Activated T-cell treated with anti-CD3 and anti-CD28 coated beads, Interleukin-2, amount 50 U/mL, for 4 hours (primary cell): ENCODE measurements at places on chromosomes 6 and 20.

DNA sequence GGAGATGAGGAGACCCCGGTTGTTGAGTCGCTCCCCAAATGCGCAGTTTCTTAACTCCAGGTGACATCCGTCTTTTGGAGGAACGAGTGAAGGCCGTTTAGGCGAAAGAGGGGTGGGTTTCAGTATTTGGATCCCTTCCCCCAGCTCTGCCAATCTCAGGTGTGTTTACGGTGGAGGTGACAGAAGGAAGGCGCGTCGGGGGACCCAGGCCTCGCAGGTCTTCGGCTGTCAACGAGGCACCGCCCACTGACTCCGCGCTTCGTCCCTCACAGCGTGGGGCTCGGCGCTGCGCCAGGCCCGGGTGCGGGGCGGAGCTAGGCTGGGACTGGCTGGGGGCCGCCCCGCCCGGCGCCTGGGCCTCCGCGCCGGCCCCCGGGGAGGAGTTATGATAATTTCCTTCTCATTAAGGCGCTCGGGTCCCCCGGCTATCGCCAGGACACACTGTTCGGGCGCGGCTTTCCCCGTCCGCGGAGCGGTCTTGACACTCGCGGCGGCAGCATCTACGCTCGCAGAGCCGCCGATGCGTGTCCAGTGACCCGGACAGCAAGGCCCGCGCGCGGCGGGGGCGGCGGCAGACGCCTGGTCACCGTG is at the start of gene TFAP2C:
TFAP2C (plus strand) TSS at position 434 of the 591 bp plus-strand sequence. CDS start 239 bp downstream, outside the sequence.
- no peak for DNase-seq

DNA sequence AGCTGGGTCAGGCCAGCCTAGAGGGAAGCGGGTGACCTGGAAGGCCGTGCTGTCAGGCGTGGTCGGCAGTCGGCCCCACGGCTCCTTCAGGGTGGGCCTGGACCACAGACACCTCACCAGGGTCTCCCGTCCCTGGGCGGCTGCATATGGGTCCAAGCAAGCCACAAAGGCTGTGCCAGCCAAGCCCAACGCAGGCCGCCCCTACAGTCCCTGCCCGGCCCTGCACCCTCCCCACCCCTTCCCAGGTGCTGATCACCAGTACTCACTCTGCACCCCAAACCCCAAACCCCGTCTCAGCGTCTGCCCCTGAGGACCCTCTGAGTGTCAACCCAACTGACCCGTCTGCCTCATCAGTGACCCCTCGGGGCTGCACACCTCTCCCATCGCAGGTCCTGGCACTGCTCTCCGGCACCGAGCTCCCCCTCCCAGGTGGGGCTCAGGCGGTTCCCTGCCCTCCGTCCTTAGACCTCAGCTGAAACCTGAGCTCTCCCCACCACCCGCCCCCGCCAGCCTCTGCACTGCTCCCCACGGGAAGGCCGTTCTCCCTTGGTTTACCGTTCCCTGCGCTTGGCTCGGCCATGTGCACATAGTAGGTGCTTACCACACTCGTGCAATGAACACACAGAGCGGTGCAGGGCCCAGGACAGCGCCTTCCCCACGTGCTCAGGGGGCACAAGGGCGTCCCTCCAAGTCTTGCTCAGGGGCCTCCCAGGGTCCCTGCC is 1.5 kb upstream of the PPDPF start:
- DNase-seq: no peak

- no peak for DNase-seq
Measured at GRCh38 chr6:137246791-137247202, 27.6 kb upstream of the IFNGR1 start.

DNA sequence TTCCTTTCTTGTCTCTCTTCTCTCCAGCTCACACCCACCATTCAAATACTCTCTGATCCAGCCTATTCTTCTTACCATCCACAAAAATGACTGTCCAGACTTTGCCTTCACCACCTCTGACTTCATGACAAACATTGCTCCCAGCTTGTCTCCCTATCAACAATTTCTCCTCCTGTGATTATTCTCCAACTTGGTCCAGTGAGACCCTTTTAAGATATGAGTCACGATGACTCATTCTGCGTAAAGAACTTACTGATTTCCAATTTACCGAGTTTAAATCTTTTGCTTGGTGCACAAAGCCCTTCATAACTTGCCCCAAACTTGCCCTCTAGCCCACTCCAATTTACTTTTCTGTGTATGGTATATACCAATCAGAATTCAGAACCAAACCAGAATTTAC is 833.2 kb downstream of the MAFB start:
- no peak for DNase-seq

DNA sequence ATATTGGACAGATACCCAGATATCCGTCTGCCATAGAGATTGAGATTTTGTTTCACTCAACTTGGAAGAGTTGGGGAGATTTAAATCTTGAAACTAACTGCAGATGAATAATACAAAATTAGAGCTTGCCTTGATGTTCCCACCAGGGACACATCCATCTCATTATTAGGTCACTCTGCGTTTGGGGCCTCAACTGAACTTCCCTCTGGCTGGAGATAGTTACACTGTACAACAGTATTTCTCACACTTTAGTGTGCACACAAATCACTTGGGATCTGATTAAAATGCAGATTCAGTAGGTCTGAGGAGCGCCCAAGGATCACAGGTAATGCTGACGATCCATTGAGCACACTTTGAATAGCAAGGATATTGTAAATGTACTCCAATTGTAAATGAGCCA is 35.0 kb upstream of the ADTRP start:
- no peak for DNase-seq

DNA sequence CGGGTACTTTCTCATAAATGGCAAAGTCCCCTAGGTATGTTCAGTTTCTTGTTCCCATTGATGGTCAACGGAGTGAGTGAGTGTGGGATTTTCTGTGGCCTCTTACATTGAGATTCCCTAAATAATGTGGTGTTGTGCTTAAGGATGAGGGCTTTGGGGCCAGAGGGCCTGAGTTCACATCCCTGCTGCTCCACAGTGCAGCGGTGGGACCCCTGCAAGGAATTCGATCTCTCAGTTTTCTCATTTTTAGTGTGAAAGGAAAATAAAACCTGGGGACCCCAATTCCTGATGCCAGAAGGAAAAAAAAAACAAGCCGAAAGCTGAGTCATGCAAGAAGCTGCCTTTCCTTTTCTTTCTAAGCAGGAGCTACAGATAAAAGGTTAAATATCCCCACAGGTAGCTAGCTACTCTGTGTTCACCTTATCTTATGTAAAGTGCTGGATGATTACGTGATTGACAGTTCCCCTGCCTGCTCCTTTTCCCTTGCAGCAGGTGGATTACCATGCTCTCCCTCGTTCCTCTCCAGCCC is 120.2 kb upstream of the CLDN20 start:
- no peak for DNase-seq

DNA sequence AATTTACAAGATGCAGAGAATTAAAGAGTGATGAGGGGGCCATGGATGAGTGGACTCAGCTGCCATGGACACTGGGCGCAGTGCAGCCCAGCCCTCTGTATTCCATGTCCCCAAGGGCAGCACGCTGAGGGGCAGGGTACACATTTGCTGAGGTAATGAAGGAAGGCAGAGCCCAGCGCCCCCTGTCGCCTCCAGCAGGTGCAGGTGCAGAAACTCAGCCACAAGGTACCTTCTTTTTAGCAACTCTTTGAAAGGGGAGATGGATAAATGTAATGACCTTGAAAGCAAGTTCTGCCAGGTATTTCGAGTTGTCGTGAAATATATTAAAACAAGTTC is 7.1 kb downstream of the CD93 start:
- no peak for DNase-seq

GRCh38 chr6:107641500-107641941 is 151.6 kb downstream of the SOBP start:
- DNase-seq: no peak

DNA sequence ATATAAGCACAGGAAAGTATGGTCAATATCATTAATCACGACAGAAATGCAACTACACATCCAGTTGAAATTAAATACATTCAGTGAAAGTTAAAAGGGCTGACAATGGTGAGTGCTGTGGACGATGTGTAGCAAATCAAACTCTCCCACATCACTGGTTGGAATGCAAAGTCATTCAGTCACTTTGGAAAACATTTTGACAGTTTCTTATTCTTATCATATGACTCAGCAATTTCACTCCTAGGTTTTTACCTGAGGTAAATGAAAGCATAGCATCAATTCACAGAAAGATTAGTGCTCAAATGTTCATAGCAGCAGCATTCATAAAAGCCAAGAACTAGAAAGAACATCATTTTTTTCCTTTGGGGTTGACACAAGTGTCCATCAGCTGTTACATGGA is 28.6 kb upstream of the SAMD5 start:
- no peak for DNase-seq

- no peak for DNase-seq
Measured at GRCh38 chr20:34367155-34367554, 4.1 kb downstream of the ITCH start.

- DNase-seq: no peak
Measured at GRCh38 chr6:151265282-151265681, 25.5 kb downstream of the AKAP12 start.
